ENCODE measurements at places on chromosomes 4 and X.

DNA sequence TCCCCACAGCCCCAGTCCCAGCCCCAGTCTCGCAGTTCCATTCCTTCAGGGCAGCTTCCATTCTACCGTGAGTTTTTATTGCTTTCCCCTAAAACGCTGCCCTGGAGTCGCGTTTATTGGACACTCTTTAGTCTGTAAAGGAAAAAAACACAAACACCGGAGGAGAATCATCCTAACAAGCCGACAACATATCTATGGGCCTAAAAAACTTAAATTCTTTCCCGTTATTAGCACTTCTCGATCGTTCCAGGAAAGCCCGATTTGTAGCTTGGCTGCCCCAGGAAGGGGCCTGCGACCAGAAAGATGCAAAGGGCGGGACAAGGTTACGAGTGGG is 178.5 kb downstream of the CBR4 start:
- no peak for DNase-seq

DNA sequence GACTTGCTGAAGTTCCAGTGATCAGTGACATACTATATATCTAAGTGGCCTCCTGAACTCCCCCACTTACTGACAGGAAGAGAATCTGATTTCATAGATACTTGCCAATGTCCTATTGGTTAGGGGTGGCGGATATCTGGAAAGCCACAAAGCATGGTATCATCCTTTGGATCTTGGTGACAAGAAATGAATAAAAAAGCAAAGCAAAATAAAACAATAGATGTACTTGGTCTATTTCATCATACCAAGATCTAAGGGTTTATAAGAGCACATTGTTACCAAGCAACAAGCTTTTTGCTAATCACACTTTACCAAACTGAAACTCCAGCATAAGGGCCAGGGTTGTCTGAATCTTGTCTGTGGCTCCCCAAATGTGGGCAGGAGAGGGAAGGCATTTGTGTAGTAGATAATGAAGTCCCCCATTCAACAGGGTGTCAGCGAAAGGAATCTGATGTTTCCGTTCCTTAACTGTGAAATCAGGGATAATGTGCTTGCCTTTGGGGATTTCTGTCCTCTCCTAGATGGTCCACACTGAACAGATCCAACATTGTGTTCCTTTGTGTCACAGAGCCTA is 125.0 kb upstream of the SMIM10 start:
- no peak for DNase-seq

DNA sequence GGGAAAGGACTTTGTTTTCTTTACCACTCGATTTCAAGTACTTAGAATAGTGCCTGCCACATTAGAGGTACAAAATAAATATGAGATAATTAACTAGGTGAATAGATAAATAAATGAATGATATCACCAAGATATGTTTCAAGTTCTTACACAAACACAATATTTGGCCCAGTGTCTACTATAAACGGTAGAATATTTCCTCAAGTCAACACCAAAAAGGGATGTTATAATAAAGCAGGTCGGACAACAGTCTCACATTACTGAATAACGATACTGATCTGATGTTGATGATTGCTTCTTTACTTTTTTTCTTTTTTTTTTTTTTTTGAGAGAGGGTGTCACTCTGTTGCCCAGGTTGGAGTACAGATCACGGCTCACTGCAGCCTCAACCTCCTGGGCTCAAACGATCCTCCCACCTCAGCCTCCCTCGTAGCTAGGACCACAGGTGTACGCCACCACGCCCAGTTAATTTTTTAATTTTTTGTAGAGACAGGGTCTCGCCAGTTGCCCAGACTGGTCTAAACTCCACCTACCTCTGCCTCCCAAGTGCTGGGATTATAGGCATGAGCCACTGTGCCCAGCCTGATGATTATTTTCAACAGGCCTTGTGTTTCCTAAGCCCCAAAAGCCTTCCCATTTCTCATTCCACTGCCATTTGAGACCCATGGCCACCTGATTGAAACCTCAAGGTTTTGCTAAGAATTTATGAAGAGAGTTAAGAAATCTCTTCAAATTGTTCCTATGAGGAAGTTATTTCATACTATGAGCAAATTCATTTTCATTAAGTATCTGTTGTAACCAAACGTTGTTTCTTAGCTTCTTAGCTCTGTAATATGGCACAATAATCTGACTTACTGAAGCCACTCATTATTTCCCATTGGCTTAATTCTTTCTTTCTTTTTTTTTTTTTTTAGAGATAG is 2.3 kb downstream of the MANBA start:
- DNase-seq, result no peak

DNA sequence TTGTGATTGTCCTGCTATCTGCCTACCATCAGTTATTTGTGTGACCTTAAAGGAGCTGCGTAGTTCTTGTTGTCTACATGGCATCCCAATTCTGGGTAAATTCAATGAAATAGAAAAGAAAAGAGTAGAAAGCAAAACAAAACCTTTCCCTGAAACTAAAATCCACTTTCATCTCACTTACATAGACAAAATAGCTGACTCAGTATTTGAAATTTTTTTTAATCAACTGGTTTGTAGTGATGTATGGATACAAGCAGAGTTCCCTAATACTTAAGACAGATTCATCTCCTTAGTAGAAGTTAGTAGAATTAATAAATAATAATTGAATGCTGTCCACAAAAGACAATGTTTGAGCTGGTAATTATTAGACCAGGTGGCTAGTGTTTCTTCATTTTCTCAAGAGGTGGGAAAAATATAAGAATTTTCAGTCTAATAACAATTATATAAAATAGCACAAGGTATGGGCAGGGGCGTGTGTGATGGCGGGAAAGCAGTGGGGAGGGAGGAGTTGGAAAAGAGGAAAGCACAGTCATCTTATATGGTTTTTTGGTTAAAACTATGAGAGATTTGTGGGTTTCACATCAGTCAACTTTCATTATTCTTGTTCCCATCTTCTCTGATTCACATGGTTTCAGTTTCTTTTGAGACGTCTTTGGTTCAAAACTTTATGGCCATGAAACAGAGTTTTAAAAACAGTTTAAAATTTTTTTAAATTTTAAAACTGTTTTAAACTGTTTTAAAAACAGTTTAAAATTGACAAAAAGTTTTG is 275.2 kb downstream of the SPRY1 start:
- DNase-seq, result no peak

DNA sequence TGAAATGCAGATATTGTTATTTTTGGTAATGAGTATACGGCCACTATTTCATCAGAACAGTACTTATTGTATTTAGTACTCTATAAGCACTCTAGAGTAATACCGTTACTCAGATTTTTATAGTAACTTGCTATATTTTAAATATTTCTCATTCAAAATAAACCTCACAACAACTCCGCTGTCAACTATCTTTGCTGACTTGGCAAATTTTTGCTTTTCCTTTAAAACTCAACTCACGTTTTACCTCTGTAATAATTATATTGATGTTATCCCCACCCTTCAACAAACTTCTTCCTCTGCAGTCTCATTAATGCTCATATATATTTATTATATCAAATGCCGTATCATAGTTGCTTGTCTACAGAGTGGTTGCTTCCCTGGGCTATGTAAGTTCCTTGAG is 9.0 kb downstream of the JCHAIN start:
- no peak for DNase-seq

DNA sequence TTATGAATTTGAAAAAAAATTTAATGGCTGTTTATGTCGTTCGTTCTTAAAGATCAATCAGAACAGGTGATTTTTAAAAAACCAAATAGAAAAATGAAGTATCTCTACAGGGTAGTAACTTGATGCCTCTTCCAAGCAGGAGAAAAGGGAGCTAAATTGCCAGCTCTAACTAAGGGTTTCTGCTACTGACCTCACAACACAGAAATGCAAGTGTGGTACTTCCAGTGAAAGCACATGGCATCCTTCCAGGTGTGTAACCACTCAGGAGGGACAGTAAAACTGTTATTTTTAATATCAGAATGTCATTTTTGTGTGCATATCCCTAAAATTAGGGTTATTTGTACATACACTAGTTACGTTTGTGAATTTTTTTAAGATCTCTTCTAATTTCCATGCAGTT is 116.8 kb upstream of the ZCCHC13 start:
- no peak for DNase-seq

DNA sequence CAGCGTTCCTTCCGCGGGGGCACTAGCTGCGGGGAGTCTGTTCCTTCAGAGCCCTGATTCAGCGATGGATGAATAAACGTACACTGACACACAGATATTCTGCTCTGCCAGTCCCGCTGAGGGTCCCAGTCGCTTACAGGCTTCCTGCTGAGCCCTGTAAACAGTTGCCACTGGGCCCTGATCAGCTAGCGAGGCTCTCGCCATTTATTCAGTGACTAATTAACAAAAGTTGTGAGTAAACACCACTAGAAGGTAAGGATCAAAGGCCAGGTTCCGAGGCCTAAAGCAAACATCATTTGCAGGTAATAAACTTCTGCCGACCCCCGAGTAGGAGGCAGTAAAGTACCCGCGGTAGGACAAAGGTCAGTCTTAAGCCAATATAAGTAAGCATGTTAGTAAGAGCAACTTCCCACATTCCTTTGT is 442.6 kb upstream of the GALNT7 start:
- no peak for DNase-seq

- no peak for DNase-seq
Measured at GRCh38 chr4:141788169-141788915, 152.0 kb downstream of the IL15 start.

GRCh38 chr4:174214101-174214878 is 69.2 kb downstream of the FBXO8 start:
- DNase-seq, result no peak

- no peak for DNase-seq
Measured at GRCh38 chrX:105451401-105451800, 230.9 kb upstream of the TEX13A start.

- no peak for DNase-seq
Measured at GRCh38 chr4:158912806-158913205, 144.0 kb downstream of the FNIP2 start.

DNA sequence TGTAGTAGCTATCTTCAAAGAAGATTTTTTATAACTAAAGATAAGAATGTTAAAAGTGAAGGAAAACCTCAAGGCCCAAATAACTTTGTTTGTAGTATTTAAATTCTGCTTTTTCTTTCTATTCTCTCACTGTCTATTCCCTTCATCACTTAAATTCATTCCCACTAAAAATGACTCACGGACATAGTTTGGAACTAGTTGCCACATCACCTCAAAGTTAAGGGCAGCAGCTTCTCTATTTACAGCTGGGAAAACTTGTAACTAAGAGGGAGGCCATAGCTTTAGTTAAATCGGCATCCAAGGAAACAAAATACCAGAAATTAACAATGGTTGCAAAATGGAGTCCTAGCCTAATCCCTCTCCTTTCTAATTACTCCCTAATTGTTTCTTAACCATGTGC is 325.4 kb upstream of the MAGEB2 start:
- DNase-seq, result no peak

- no peak for DNase-seq
Measured at GRCh38 chr4:20354120-20354519, 102.4 kb downstream of the SLIT2 start.

DNA sequence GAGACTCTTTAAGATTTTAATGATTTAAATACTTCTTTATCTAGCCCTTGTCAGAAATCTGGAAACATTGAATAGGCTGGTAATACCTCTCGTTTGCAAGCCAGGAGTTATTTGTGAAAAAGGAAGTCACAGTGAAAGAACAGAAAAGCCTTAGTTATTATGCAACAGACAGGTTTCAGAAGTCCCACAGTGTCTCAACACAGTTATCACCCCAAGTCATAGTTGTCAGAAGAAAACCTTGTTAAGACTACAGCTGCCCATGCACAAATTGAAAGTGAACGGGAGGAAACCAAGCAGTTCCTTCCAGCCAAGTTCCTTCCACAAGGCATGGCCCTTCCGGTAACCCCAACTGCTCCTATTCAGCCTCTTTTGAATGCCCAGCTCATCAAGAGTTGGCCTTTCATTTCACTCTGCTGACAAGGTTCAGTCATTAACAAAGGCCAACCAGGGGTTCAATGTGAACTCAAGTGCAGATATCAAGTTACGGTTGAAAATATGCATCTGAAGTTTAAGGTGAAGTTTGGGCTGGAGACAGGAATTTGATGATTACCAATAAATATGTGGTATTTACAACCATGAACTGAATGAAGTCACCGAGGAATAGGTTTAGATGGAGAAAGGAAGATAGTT is 15.6 kb downstream of the ALPK1 start:
- DNase-seq, result no peak

GRCh38 chr4:68499021-68499420 is 51.8 kb downstream of the TMPRSS11E start:
- no peak for DNase-seq

DNA sequence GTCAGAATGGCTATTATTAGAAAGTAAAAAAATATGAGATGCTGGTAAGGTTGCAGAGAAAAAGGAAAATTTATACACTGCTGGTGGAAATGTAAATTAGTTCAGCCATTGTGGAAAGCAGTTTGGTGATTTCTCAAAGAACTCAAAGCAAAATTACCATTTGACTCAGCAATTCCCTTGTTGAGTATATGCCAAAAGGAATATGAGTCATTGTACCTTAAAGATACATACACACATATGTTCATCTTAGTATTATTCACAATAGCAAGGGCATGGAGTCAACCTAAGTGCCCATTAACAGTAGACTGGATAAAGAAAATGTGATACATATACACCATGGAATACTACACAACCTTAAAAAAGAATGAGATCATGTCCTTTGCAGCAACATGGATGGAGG is 148.2 kb downstream of the COMMD8 start:
- DNase-seq, result no peak

- DNase-seq, result no peak
Measured at GRCh38 chr4:58658701-58659100, 1548.5 kb upstream of the IGFBP7 start.

DNA sequence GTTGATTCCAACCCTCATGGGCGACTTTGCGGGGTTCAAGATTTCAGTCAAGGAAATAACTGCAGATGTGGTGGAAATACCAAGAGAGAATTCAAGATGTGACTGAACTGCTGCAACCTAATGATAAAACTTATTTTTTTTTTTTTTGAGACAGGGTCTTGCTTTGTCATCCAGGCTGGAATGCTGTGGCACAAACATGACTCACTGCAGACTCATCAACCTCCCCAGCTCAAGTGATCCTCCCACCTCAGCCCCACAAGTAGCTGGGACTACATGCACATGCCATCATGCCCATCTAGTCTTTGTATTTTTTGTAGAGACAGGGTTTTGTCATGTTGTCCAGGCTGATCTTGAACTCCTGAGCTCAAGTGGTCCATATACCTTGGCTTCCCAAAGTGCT is 19.5 kb upstream of the WDFY3 start:
- no peak for DNase-seq

DNA sequence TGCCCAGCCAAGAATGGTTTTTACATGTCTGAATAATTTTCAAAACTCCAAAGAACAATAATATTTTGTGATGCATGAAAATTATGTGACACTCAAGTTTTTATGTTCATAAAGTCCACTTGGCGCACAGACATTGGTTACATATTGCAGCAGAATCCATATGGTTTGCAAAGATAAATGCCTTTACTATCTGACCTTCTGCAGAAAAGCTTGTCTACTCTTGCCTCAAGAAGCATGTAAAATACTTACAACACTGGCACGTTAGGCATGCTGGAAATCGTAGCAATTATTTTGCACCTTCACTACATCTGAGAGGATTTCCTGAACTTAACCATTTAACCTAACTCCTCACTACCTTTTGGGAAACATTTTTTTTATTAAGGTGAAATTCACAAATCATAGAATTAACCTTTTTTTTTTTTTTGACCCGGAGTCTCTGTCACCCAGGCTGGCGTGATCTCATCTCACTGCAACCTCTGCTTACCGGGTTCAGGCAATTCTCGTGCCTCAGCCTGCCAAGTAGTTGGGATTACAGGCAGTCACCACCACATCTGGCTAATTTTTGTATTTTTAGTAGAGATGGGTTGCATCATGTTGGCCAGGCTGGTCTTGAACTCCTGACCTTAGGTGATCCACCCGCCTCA is 3.5 kb upstream of the XG start:
- DNase-seq, result no peak

Data from stimulated activated CD8-positive, alpha-beta memory T cell treated with anti-CD3 and anti-CD28 coated beads, Interleukin-7, amount 100 ng/mL, for 24 hours (primary cell).